Stimulated activated CD8-positive, alpha-beta memory T cell treated with anti-CD3 and anti-CD28 coated beads, Interleukin-7, amount 100 ng/mL, for 1 hour (primary cell): ENCODE measurements at places on chromosomes 4 and X.

DNA sequence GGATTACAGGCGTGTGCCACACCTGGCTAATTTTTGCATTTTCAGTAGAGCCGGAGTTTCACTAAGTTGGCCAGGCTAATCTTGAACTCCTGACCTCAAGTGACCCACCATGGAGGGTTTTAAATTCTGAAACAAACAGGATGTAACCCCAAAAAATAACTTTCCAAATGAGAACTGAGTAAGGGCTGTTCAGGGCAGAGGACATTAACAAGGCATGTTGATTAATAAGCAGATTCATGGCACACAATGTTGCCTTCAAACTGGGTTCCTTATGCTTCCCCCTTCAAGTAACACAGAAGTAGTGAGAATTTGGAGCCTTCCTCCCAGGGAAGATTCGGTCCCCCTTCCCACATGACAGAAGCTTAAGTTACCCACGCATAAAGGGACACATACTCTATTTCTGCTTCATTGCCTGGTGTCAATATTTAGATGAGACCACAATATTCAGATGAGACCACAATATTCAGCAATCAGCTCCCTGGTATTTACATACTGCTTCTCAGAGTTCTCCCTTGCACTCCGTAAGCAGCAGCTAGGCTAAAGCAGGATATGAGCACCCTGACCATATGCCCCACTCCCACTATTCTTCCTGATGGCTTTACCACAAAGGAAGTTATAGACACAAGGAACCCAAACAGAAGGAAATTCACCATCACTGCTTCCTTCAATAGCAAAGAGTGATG lies 21.4 kb downstream of the GRSF1 start:
- DNase-seq, result no peak

GRCh38 chr4:140863197-140863596 lies 107.0 kb upstream of the TBC1D9 start:
- DNase-seq, result no peak

DNA sequence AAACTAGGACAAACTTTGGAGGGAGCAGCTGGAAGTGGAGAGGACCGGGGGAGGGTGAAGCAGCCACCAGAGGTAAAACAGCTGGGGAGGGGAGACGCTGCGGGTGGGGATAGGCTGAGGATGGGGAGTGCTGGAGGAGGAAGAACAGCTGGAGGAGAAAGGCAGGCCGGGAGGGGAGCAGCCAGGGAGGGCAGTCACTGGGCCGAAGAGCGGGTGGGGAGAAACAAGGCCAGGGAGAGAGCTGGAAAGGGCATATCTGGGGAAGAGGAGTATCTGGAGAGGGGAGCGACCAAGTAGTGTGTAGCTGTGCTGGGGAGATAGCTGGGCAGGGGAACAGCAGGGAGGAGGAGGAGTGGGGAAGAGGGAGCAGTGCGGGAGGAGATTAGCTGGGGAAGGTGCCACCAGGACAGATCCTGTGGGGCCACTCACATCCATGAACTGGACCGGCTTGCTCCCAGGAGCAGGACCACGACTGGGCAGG lies 2.7 kb downstream of the SLC38A5 start:
- DNase-seq, result no peak

DNA sequence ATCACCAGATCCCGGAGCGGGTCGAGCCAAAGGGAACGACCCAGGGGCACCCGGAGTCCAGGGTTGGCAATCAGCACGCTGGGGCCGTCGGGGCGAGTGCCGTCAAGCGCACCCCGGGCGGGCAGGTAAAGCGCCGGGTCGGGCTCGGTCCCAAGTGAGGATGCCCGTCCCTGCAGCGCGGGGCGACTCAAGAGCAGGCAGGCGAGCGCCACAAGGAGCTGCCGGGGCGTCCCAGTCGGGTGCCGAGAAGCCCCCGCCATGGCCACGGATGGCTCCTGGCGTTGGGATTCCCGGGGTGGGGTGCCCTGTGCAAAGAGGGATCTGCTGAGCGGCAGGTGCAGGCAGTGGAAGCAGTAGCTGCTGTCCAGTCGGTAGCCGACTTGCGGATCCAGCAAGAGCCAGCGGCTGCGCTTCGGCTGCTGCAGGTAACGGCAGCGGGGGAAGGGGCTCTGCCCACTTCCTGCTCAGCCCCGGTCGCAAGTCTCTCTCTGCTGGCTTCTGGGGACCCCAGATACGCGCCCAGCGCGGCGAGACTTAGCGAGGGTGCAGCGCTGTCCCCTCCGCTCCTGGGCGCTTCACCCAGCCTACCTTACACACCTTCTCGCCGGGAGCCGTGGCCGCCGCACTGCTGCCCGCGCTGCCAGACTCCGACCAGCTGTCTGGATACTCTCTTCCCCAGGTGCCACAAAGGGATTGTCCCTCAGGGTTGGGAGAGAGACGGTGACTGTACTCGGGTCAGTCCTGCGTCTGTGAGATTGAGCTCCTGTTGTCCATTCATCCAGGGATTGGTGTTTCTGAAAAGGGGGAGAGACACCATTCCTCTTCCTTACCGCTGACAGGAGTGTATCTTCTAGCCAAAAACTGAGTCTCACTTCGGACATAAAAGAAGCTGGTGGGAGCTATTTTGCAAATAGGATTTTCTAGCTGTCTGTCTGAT lies at the start of gene FREM3:
Gene FREM3 (minus strand): TSS at position 260 of the 937 bp plus-strand sequence. CDS start 0 bp downstream, at position 260.
- no peak for DNase-seq

DNA sequence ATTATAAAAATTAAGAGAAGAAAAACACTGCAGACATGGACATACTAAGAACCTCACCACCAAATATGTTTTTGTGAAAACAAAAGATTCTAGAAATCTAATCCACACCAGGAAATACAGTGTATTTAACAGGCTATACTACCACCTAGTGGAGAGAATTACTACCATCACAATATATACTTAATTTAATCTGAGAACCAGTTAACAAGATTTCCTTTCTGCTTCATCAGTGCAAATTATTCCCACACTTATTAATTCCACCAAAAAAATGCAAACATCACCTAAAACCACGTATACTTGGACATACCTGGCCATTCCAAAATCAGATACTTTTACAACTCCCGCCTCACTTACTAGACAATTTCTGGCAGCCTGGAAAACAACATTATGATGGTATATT lies 7.0 kb upstream of the TXK start:
- DNase-seq, result no peak

DNA sequence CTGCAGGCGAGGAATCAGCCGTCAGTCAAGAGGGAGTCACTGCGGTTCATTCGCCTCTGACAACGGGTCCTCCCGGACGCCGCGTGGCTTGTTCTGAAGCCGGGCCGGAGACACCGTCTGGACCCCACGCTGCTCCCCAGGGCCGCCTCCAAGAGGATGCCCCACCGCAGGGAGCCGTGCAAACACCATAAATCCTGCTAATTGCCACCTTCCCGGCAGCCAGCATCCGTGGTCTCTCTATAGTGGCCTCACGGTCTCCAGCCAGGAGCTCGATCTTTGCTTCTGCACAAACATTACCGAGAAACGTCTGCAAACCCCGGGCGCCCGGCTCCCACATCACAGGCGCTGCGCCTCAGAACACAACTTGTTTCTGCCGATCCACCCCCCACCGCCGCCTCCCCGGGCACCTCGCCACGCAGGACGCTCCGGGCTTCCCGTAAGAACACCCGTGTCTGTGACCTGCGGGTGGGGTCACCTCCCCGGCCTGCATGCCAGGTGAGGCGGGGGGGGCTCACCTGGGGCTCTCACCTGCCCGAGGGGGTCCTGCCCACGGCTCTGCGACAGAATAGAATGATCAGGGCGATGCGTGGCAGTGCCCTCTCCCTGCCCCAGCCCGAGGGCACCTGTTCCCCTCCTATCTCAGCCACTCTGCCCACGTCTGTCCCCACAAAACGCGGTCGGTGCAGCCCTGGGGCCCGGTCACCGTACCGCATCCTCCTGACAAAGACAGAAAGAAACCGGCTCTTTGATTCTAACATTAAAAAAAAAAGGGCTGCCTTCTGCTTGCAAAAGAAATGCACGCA lies 32.4 kb upstream of the PPP2R3B start:
- DNase-seq, result no peak
